Naive thymus-derived CD4-positive, alpha-beta T cell (primary cell): ENCODE measurements at places on chromosomes 2 and 18. TPM values are rescaled to one million over a fixed set of nuclear protein-coding genes. Genes with fewer than 3 reads are reported as not detected.

TMEM37 gene
- not detected in 2 replicates for total RNA-seq

EFR3B gene
- total RNA-seq: 0.08 TPM

DUSP2 gene
- total RNA-seq: 22.1 TPM

SF3B6 gene
- total RNA-seq: 48.3 TPM

- no peak for DNase-seq
- H3K4me1 ChIP-seq: peaks cover 3% of the 10 kb centered on the region
- H3K27me3 ChIP-seq: no peaks in the 10 kb centered on the region
Observed at GRCh38 chr2:189506514-189506976, 65.3 kb downstream of the WDR75 start.

DNA sequence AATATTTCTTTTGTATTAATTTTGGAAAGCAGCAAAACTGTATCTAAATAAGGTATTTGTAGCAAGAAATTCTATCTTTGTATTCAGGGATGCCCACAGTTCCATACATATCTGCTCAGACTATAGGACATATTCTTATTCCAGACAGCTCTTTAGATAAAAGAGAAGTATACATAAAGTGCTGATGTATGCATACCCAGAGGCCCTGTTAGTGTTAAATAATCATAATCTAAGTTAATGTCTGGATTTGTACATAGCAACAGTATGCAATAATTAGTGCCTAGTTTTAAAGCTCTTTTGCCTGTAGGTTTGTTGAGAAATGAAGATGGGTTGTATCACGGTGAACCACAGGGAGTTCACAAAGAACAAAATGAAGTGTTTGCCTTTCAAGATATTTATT lies 428.0 kb upstream of the RGPD4 start:
- no peak overlapping the region for H3K27ac ChIP-seq
- no peaks in the 10 kb centered on the region for H3K27me3 ChIP-seq
- H3K4me3 ChIP-seq: no peak overlapping the region

GRCh38 chr2:69260666-69261065 lies 126.4 kb downstream of the GFPT1 start:
- no peak for DNase-seq

GRCh38 chr2:41994233-41994637 lies 53.6 kb upstream of the PKDCC start:
- no peaks in the 10 kb centered on the region for H3K36me3 ChIP-seq
- no peak overlapping the region for H3K27ac ChIP-seq
- H3K4me1 ChIP-seq: no peaks in the 10 kb centered on the region
- H3K27me3 ChIP-seq: no peaks in the 10 kb centered on the region
- DNase-seq: no peak
- no peak overlapping the region for H3K4me3 ChIP-seq
